T-helper 17 cell (primary cell): ENCODE measurements at places on chromosomes 7 and 10.

GRCh38 chr10:28586176-28586575, 53.3 kb downstream of the WAC start:
- H3K27ac ChIP-seq: no peak overlapping the region
- H3K4me1 ChIP-seq: peaks cover 36% of the 10 kb centered on the region
- no peak overlapping the region for H3K4me3 ChIP-seq
- H3K36me3 ChIP-seq: peaks cover 7% of the 10 kb centered on the region
- DNase-seq: no peak

DNA sequence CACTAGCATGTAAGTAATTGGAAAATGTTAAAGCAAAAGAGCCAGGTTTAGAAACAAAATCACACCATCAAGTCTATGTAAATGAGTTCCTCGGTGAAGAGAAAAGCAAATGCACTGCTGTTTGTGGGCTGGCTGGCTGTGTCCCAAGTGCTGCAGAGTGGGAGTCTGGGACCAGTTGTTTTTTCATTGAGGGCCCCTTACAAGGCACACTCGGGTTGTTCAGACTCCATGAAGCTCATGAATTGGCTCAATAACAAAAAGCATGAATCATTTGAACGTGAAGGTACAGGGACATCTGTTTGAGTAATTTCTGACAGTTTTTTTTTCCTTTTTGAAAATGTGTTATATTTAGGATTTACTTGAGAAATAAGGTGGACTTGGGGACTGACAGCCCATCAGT, 28.0 kb downstream of the GRK5 start:
- H3K4me3 ChIP-seq: no peak overlapping the region
- DNase-seq: no peak
- H3K27ac ChIP-seq: no peak overlapping the region
- no peaks in the 10 kb centered on the region for H3K27me3 ChIP-seq

DNA sequence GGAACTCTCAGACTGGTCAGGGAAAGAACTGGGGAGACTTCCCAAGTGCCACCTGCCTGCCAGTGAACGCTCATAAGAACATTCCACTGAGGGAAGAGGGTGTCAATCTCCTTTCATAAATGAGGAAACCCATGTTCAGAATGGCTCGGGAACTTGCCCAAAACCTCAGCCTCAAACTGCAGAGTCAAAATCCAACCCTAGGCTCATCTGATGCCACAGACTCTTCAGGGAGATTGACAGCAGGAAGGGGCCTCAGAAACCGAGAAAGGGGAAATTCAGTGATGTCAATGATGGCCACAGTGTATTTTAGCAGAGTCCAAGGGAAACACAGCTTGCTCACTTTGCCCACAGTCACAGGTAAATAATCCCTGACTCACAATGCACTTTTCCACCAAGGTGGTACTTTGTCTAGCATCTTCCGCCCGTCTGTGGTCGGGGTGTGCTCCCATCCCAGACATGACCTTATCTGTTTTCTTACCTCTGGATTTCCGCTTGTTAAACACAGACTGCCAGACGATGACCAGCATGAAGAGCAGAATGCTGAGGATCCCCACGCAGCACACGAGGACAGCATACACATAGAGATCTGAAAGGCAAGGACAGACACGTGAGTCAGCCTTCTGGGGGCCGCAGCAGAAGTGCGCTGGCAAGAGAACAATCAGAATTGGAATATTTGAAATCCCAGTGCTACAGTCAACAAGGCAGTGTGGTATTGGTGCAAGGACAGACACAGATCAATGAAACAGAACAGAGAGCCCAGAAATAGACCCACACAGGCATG, 38.4 kb downstream of the VSTM4 start:
- H3K27ac ChIP-seq: no peak overlapping the region
- H3K27me3 ChIP-seq: peaks cover 32% of the 10 kb centered on the region
- peaks cover 2% of the 10 kb centered on the region for H3K36me3 ChIP-seq

DNA sequence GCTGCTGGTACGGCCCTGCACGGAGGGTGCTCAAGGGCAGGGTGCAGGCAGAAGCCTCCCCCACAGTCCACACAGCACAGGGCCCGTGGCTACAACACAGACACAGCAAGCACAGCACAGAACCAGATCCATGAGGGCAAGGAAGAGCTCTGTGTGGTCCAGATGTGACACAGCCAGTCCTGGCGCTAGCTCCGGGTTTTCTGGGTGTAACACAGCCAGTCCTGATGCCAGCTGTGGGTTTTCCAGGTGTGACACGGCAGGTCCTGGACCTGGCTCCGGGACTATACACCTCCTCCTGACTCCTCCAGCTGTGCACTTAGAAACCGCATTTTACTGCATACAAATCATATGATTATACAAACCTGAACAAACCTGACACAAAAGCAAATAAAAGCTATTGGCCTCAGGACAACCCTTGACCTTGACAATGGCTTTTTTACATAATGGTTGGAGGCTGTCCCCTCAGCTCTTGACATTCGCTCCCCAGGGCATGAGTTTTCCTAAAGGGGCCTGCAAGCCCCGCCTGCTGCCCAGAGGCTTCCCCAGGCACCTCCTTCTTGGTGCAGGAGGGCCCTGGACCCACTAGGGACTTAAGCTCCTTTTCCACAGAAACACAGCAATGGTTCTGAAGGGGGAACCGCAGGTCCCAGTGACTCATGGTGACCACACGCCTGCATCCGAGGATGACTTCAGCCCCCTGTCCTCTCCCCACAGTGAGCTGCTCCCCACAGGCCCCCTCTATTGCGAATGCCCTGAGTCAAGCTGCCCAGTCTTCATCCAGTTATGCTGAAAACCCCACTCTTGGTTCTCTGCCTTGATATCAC, 209.6 kb downstream of the PTPRN2 start:
- H3K27me3 ChIP-seq: peaks cover 19% of the 10 kb centered on the region
- no peak overlapping the region for H3K4me3 ChIP-seq
- H3K27ac ChIP-seq: peak overlapping the region; percentile 89
- DNase-seq: no peak
- H3K36me3 ChIP-seq: no peaks in the 10 kb centered on the region

DNA sequence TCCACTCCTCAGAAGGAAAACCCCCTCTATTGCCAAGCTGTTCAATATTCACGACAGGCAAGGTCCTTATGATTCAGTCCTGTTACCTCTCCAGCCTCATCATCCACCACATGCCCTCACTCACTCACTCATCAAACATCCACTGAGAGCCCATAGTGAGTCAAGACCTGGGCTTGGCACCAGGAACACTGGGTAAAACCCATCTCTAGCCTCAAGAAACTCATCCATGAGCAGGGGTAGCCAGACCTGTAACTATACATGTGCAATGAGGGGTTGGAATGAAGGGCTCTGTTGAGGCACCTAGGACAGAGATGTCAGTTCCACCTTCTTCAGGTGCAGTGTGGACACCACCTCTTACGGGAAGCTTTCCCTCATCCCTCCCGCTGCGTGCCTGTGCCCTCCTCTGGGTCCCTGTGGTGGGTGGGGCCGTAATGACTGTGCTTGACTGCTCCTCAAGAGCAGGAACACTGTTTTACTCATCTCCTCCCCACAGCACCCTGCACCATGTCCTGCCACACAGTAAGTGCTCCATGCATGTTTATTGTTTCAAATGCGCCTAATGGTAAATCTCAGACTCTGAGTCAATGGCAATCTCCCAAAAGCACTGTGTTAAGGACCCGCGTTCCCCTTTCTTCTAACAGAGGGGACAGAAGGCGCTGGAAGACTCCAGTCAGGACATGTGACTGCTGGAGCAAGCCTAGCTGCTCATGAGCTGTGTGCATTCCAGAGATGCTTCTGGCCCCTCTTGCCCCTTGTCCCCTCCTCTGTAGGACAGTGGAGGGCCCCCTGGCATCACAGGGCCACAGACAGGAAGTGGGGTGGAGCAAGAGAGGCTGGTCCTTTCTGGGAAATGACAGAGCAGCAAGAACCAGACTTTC, 95.4 kb downstream of the HIPK2 start:
- no peaks in the 10 kb centered on the region for H3K27me3 ChIP-seq
- DNase-seq: no peak
- H3K4me3 ChIP-seq: peak overlapping the region; percentile 70
- peak overlapping the region; percentile 69 for H3K27ac ChIP-seq
- H3K36me3 ChIP-seq: no peaks in the 10 kb centered on the region

DNA sequence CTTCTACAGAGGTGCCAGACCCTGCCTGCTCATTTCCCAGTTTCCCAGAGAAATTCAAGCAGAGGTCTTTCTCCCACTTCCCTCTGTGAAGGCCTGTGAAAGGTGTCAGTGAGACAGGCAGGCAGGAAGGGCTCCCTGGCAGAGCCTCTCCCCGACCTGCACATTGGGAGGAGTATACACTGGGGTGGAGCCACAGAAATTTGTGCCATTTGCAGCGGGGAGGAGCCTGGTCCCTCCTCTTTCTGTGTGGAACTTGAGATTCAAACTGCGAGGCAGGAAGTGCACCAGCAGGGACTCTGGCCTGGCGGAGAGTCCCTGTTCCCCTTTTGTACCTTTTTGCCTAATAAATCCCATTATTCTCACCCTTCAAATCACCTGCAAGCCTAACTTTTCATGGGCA, 54.6 kb upstream of the OPN4 start:
- no peak overlapping the region for H3K27ac ChIP-seq
- DNase-seq: no peak
- no peaks in the 10 kb centered on the region for H3K36me3 ChIP-seq
- no peak overlapping the region for H3K4me3 ChIP-seq
- peaks cover 6% of the 10 kb centered on the region for H3K27me3 ChIP-seq

DNA sequence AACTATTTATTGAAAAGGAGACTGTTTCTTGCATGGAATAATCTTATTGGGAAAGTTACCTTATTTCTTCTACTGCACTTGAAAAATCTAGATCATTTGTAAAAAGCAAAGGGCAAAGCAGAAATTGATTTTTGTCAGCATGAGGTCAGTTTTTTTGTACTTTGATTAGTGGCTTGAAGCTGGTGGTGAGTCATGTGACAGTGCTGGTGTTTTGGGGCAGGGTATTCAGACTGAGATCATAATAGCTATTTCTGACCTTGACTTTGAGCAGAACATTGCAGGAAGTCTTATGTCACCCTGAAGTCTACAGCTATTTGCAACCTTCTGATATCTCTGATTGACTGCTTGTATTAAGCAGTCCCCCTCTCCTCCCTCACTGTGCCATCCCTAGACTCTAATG, 66.3 kb upstream of the SORCS3 start:
- no peak overlapping the region for H3K4me3 ChIP-seq
- no peak overlapping the region for H3K27ac ChIP-seq
- no peaks in the 10 kb centered on the region for H3K4me1 ChIP-seq
- no peak for DNase-seq
- H3K27me3 ChIP-seq: peaks cover 43% of the 10 kb centered on the region

DNA sequence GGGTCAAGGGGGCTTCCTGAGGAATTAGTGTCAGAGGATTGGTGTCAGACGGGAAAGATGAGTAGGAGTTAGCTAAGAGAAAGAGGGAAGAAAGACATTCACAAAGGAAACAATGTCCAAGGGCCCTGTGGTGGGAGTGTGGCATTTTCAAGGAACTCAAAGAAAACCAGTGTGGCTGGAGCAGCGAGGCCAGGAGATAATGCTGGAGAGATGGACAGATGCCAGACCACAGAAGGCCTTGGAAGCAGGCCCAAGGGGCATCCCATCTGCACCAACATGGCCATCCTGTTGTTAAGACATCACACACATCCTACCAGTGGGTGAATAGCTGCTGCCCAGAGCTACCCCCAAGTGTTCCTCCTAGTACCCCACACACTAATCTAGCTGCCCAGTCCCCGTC, 36.1 kb upstream of the CUL1 start:
- H3K27ac ChIP-seq: no peak overlapping the region
- no peak overlapping the region for H3K4me3 ChIP-seq
- peaks cover 2% of the 10 kb centered on the region for H3K4me1 ChIP-seq
- H3K27me3 ChIP-seq: peaks cover 5% of the 10 kb centered on the region
